Effector CD4-positive, alpha-beta T cell (primary cell): ENCODE measurements at places on chromosomes 6 and 20.

GRCh38 chr20:53695797-53696527, 102.3 kb upstream of the ZNF217 start:
- no peak for DNase-seq

DNA sequence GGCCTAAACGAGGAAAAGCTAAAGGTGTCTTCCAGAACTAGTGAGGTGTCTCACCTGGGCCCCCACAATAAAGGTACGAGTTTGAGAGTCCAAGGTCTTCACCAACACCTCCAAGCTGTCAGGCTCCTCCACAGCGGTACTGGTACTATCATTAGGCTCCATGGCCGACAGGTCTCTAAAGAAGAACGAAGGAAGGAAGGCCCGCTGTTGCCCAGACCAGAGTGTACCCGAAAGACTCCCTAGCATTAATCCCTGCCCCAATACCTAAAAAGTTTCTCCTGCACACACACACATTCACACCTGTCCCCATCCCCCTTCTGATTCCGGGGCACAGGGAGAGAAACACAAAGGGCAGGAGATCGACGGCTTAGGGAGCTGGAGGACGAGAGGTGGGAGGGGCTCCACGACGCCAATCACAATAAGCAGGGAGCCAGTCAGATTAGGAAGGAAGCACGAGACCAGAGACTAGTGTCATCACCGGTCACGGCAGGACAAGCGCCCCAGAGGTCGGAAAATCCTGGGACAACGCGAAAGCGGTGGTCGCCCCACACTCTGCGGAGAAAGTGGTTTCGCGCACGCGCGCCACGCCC, 764 bp downstream of the BAG6 start:
- DNase-seq: no peak

DNA sequence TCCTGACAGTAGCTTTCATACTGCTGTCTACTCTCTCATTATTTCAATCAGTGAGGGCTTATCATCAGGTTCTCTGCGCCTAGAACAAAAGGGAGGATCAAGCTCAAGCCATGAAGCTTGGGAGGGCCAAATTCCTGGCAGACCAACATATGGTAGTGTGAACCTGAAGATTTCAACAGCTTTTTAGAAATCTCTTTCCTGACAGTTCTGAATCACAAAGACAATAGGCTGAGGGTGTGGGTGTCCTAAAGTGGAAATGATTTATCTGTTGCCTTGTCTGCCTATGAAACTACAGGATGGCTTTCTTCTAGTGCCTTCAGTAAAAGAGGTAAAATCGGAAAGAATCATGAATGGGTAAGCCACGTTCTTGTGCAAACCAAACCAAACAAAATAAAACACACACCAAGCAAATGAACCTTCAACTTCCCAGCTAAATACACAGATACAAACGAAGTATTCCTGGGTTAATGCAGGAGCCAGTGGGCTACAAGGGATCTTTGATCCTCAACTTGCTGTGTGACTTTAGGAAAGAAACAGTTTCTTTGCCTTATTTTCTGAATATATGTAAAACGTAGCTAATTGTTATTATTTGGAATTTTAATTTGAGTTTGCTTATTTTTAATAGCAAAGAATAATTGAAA, 2.7 kb upstream of the RHAG start:
- DNase-seq: no peak

DNA sequence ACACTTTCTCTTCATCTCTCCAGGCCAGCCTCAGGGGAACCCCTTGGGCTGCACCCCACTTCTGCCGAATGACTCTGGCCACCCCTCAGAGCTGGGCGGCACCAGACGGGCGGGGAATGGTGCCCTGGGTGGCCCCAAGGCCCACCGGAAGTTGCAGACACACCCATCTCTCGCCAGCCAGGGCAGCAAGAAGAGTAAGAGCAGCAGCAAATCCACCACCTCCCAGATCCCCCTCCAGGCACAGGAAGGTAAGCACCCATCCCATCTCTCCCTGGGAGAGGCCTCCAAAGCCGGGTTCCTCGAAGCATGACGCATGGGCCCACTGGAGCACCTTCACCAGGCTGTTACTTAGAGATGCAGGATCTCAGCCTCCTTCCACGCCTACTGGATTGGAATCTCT, 11.3 kb downstream of the MDFI start:
- no peak for DNase-seq

- no peak for DNase-seq
Measured at GRCh38 chr6:3961581-3962215, 112.5 kb downstream of the FAM50B start.

DNA sequence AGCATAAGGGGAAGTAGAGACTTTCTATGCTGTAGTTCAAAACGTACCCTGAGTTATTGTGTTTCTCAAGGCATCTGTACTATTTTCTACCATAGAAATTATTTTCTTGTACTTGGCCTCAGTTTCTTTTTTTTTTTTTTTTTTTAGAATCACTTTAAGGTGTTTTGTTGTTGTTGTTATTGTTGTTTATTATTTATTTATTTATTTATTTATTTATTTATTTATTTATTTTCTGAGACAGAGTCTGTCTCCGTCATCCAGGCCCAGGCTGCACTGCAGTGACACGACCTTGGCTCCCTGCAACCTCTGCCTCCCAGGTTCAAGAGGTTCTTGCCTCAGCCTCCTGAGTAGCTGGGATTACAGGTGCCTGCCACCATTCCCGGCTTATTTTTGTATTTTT, 179.1 kb downstream of the GRIK2 start:
- DNase-seq: no peak

DNA sequence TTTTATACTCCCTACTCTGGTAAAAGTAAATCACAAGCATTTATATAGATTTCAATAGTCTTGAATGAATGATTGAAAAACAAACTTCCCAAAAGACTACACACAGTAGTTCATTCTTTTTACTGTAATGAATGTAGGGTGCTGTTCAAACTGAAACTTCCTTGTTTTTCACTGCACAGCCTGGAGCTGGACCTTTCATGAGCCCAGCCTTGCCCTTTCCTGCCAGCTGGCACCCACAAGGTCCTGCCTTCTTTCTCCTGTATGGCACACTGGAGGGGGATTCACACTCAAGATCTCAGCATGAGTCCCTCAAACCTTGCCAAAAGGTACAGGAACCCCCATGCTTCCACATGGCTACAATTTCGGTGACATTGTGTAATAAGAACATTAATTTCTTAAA, 50.9 kb downstream of the COL12A1 start:
- DNase-seq: no peak

DNA sequence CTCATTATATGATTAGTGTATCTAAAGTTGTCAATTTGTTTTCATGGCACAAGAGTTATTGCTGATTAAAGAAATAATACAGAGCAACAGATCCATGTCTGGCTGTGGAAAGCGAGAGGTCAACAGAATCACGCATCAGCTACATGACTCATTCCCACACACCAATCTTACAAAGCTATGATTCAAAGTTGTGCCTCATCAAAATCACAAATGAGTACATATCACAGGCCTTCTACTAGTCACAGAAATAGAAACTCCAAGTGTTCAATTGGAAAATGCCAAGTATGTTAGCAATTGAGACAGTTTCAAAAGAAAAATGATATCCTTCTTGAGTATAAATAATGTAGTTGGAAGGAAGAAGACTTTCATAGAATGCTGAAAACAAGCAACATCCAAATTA, 57.8 kb upstream of the NKAIN2 start:
- no peak for DNase-seq

GRCh38 chr20:18265441-18265840, 22.9 kb upstream of the ZNF133 start:
- DNase-seq: no peak

DNA sequence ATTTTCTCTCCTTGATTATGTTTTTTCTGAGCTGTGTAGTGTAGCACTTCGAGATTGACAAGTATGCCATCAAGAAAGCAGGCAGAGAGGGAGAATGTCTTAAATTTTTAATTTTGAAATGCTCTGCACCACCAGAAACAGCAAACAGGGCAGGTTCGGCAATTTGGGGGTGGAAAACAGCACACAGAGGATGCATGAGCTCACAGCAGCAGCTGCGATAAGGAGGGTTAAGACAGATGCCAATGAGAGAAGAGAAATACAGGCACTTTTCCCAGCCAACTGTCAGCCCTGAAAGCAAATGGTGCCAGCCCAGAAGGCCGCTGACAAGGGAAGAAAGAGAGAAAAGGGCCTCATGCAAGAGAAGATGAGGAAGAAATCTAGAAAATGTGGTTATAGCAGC, 15.1 kb upstream of the SNRPB2 start:
- DNase-seq: no peak

DNA sequence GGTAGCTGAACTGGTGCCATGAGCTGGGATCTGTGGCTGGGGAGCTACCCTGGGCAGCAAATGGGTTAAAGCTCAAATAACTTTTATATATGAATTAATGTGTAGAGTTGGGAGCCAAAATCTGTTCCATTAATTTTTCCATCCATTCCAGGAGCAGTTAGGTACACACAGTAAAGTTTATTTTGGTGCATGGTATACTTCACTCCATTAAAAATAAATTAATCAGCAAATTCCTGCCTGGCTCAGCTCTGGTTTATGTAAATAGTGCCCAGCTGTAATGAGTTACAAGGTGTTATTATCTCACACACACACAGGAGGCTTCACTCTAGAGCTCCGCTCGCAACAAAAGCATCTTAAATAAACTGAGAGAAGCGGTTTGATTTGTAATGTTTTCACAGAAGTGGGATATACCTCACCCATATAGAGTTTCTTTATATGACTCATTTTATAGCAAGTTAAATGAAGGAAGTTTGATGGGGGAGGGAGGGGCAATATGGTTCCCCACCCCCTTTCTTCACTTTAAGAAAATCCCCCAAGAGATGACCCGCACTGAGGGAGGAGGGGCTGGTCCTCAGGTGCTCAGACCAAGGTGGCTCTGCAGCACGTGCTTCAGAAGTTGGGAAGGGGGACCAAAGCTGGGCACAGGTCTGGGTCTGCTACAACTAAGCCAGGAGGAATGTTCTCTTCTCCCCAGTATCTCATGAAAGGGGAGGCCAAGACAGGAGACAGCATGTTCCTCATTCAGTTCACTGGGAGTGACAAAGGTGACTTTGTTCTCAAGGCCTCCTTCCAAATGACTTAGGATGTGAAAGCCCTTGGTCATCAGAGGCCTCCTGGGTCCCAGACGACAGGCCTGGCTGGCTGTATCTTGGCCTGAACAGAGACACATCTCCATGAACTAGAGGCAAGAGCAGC, 10.5 kb upstream of the FAM83C start:
- DNase-seq: no peak

DNA sequence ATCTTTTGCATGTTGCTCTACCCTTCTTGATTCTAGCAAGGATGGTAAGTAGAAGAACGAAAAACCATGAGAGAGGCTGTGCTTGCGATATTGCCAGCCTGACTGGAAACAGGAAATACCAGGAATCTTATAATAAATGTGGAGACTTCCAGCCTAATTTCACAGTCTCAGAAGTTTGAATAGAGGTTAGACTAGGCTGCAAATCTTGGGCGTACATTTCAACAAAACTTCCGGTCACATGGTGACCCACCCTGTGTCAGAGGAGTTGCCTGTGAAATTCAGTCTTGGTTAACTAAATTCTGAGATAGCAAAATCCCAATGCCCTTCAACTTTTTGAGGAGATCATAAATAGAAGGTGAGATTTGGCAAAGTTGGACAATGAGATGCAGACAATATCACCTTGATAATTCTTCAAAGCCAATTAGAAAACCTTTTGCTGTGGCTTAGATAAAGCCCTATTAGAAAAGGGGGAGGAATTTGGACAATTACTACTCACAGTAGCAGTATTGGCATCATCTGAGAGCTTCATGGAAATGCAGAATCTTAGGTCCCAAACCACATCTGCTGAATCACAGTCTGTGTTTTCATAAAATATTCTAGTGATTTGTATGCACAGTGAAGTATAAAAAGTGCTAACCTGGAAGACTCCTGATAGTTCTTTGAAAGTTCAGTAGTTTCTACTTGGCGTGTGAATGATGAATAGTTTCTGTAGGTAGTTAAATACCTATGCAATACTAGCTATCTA, 262.0 kb upstream of the JAG1 start:
- DNase-seq: no peak

- no peak for DNase-seq
Measured at GRCh38 chr20:20360464-20360863, 7.4 kb upstream of the INSM1 start.

GRCh38 chr6:17220040-17220910, 60.9 kb upstream of the RBM24 start:
- DNase-seq: no peak

DNA sequence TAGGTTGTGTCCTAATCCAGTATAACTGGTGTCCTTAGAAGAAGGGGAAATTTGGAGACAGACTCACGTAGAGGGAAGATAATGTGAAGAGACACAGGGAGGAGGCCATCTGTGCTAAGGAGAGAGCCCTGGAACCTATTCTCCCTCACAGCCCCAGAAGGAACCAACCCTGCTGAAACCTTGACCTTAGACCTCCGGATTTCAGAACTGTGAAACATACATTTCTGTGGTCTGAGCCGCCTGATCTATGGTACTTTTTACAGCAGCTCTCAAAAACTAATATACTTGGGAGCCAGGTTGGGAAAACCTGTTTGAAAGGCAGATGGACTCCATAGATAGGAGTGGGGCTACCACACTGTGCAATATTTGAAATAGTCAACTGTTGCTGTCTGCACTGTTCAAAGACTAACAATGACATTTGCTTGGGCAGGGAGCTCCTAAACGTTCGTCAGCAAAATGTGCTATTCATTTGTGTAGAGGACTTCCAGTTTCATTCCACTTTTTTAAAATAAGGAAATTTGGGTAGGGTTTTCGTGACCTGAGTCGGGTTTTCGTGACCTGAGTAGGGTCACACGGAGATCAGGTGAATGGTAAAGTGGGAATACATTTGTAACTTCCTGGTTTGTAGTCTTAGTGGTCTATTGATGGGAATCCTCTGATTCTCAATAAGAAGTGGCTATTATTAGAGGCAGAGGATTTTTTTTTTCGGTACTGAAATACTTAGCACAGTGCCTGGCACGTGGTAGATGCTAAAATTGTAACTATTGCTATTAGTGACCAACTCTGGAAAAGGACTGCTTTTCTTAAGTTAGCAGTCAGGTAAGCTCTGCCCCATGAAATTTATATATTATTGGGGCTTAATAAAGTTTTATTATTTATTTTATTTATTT, 11.4 kb downstream of the TAGAP start:
- DNase-seq: no peak

DNA sequence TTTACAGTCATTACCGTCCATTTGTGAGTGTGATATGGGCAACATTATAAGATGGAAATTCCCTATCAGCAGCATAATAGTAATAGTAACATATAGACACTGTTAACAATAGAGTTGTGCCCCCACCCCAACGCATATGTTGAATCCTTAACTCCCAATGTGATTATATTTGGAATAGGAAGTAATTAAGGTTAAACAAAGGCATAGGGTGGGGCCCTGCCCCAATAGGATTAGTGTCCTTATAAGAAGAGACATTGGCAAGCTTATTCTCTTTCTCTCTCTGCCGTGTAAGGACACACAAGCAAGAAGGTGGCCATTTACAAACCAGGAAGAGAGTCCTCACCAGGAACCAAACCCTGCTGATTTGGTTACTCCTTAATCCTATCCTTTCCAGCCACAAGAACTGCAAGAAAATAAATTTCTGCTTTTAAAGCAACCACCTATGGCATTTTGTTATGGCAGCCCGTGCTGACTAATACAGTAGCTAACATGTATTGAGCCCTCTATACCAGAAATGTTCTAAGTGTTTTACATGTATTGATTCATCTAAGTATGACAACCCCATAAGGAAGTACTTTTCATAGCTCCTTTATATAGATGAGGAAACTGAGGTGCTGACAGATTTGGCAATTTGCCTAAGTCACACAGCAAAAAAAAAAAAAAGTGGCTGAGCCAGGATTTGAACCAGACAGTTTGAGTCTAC, 114.2 kb downstream of the BCAS1 start:
- no peak for DNase-seq

- DNase-seq: no peak
Measured at GRCh38 chr20:652615-653109, 338 bp downstream of the SRXN1 start.

- DNase-seq: no peak
Measured at GRCh38 chr6:21164768-21165326, 428.7 kb upstream of the SOX4 start.
